RKO (cell line): ENCODE measurements at places on chromosomes 7 and 10.

DNA sequence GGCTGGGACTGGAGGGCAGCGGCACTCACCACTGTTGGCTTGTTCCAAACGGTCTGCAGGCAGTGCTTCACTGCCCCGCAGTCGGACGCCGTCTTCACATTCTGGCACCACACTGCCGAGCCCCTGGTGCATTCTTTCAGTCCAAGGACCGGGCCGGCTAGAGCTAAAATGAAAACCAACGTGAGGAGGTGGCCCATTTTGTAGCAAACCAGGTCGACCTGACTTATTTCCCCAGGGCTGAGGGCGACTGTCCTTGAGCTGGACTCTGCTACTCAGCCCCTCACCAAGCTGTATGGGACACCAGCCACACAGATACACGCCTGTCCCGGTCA, 16.7 kb downstream of the PSAP start:
- no peak for DNase-seq

DNA sequence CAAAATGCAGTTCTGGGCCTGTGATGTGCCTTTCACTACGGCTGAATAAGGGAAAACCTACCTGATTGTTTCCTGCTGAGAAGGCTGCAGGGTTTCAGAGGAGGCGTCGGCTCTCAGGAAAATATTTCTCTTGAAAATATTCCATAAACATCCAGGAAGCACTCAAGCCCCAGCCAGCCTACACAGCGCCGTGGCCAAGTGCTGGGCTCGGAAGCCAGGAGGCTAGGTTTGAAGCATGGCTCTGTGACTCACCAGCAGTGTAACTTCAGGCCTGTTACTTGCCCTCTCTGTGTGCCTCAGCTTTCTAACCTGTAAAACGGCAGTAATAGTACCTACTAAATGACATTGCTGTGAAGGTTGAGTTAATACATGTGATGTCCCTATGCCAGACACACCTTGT, 399.1 kb downstream of the GATA3 start:
- DNase-seq, result no peak

- DNase-seq, result no peak
These were observed 19.1 kb upstream of the SPOCK2 start for GRCh38 chr10:72107325-72108003.

- DNase-seq, result no peak
These were observed 72.0 kb upstream of the BTBD16 start for GRCh38 chr10:122199070-122199469.

GRCh38 chr10:71074176-71074755, 138.1 kb upstream of the UNC5B start:
- DNase-seq, result no peak

GRCh38 chr7:80764132-80764531, 125.7 kb downstream of the CD36 start:
- no peak for DNase-seq

DNA sequence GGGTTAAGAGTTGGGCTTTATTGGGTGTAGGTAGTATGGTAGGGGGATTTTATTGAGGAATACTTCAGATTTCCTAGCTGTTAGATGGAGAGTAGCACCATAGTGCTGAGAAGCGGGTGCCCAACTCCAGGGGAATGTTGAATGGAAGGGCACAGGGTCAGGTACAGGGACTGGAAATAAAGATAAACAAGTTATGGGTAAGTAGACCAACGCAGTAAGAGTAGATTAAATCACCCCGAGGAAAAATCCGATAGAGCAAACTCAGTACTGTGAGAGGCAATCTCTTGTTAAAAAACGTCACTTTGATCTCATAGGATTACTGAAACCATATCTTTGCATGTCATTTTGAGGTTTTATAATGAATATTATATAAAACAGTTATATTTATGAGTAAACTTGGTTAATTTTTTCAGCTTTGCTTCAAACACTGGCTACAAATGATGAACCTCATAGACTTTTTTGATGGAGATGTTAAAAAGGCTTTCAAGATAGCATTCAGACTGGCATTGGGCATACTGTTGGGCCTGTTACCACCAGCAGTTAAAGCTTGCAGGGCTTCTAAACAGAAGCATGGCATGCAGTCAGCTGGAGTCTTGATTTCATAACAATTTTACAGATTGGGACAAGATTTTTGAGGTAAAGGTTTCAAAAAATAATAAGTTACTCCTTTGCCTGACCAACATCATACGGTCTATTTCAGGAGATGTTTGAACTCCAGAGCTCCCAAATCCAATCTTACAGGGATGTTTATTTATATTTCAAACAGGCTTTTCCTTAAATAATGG, 7.1 kb downstream of the AHR start:
- no peak for DNase-seq

- DNase-seq, result no peak
These were observed 22.8 kb upstream of the ITGB8 start for GRCh38 chr7:20307901-20308300.

GRCh38 chr10:112852306-112852705, 97.7 kb upstream of the TCF7L2 start:
- no peak for DNase-seq

DNA sequence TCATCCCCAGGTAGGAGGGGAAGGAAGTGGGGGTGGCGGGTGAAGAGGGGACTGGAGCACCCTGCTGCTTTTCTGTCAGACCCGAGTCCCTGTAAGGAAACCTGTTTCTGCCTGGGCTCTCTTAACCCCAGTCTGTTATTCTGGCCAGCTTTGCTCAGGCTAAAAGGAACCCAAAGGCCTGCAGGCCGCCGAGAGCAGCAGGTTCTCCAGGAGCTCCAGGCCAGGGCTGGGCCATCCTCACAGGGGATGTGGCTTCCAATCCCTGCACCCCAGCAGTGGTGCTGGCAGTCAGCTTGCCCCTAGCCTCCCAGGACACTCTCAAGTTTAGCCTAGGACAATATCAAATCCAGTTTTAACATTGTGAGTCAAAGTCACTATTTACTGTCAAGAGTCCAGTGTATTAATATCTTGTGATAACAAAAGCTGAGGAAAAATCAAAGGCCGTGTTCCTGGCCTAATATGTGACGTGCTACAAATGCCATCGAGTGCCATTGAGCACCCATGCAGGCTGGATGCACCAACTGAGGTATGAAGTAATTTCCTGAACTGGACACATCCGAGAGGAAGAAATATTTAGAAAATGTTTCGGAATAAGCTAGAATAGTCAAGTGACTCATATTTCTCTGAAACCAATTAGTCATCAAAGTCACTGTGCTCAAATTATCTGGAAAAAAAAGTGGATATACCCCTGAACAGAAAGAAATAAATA, 7.0 kb downstream of the PKD1L1 start:
- peak; percentile 85 for DNase-seq

DNA sequence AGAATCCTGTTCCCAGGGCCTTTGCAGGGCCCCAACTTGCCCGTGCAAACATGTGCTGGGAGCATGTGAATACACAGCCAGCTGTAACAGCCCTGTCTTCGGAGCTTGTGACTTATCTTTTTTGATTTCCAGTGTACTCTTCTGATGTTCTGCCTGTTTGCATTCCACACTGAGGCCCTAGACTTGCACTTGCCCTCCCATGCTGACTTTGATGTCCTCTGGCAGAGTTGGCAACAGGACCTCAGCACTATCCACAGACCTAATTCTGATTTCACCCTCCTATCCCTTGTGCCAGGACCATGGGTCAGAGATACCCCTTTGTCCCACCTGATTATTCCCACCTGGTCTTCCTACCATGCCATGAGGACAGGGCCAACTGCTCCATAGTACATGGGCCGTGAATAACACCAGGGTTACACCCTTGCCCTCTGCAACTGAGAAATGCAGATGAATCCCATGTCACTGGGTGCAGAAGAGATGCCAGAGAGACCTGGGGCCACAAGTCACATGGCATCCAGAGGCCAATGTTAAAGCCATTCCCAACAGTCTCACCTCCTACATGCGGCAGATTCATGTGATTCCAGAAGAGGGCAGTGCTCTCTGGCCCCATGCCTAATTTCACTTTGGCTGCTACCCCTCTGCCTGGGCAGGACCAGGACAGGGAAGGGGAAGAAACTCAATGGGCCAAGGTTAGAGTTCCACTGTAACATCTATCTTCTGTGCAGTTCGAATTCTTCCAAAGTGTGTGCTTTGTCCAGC, 43.0 kb downstream of the SCRN1 start:
- peak; percentile 7 for DNase-seq

GRCh38 chr10:91150631-91151030, 69.8 kb upstream of the PCGF5 start:
- DNase-seq, result no peak

DNA sequence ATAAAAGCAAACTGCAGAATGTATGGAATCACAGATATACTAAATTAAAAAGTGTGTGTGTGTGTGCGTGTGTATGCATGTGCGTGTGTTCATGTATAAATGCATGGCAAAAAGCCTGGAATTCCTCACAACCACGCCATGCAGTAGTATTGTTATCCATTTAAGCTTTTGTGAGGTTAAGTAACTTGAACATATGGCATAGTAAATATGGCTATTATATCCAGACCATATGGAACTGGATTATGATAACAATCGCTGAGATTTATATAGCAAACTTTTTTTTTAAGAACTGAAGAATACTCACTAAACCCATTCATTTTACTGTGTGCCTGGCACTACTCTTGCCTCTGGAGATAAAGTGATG, 22.3 kb upstream of the NANOS1 start:
- DNase-seq, result no peak

- DNase-seq, result no peak
These were observed 15.6 kb upstream of the SLC25A13 start for GRCh38 chr7:96337519-96337918.

DNA sequence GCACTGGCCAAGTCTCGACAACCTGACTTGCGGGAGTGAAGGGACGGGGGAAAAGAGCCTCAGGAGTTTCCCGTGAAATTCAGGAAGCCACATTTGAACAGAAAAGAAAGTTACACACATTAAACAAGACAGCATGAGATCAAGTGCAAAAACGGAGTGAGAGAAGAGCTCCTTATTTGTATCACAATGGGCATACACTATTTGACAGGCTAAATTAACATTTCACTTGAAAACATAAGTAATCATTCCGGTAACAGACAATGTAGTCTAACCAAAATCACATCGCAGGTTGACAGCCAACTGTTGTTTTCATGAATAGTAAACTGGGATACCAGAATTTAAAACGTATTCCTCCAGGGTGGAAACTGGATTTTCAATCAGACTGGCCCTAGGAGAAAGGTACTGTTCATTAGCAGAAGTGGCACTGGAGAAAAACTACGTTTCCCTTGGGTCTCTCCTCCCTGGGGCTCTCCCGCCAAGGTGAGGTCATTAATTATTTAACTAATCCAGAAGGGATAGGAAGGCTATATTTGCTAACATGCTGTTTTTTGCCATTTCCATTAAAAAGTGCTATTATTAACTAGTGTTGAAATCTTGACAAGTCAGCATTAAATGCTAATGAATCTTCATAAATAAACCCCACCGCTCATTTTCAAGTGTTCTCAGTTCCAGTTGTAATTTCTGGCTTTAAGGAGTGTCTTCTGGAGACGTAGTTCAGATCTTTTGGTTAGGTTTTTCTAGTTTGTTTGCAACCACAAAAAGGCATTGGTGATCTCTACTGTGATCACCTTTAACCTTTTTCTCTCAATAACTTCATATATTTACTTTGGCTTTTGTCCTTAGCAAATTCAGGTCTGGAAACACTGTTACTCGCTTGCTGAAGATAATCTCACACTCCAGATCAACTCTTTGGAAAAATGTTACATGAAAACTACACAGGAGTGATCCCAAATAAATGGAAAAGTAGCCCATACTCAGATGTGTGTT, 25.1 kb downstream of the RHEB start:
- no peak for DNase-seq

DNA sequence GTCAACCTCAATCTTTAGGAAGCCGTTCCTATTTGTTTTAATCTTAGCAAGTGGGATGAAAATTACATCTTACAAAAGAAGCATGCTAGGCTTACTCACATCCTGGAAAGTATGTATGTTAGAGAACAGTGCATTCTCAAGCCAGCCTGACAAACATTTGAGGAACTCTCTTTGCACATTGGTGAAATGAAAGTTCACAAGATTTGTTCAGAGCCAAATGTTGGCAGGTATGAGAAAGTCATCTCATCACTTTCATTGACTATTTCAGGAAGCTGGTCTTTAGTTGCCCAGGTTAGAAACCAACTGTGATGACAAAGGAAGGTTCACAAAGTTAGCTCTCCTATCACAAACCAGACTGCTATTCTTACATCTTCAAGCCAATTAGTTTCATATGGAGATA, 57.1 kb downstream of the ABCB1 start:
- DNase-seq, result no peak

- no peak for DNase-seq
These were observed 12.7 kb downstream of the HK1 start for GRCh38 chr10:69290993-69291392.

DNA sequence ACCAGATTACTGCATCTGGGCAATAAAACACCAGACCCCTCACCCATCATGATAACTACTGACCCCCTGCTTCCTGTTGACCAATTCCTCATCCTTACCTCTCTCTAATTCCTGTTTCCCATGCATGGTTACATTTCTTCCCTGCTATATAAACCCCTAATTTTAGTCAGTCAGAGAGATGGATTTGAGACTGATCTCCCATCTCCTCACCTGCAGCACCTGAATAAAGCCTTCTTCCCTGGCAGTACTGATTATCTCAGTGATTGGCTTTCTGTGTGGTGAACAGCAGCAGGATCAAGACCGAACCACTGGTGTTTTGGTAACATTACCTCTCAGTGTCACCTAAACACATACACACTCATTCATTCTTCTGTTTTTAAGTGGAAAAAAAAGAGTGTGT, 41.2 kb upstream of the SVIL start:
- no peak for DNase-seq

DNA sequence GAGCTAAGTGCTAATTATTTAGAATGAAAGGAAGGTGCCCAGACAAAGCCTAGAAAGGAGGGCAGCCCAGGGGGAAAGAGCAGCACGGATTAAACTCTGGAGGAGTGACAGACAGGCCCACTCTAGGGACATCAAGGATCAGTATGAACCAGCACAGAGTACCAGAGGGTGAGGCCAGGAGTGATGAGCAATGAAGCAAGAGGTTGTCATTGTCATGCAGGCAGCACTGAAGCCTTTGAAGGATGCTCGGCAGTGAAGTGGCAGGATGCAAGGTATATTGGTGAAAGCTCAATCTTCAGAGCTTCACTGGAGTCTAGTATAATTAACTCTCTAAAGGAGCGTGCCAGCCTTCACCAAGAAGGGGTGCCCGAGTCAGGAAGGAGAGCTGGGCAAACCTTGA, 112.0 kb upstream of the INHBA start:
- DNase-seq, result no peak

DNA sequence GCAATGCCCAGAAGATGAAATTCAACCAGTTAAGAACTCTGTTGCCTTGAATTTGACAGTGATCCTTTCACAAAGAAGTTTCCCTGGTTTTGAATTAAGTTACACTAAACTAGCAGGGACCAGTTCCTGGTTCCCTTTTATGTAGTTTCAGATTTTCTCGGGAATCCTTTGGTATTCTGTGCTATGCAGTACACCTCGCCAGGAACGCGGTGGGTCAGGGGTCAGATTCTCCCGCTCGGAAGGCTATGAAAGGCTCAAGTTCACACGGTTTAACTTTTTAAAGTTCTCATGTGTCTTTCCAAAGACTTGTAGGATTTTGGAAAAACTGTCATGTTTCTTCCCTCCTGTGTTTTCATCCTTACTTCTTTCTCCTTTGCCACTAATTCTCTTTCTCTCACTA, 104.7 kb upstream of the PRR15 start:
- DNase-seq, result no peak

- DNase-seq, result no peak
These were observed 67.5 kb upstream of the IGFBP3 start for GRCh38 chr7:45988405-45989057.
